CD8-positive, alpha-beta memory T cell (primary cell): ENCODE measurements at places on chromosomes 1 and 21.

DNA sequence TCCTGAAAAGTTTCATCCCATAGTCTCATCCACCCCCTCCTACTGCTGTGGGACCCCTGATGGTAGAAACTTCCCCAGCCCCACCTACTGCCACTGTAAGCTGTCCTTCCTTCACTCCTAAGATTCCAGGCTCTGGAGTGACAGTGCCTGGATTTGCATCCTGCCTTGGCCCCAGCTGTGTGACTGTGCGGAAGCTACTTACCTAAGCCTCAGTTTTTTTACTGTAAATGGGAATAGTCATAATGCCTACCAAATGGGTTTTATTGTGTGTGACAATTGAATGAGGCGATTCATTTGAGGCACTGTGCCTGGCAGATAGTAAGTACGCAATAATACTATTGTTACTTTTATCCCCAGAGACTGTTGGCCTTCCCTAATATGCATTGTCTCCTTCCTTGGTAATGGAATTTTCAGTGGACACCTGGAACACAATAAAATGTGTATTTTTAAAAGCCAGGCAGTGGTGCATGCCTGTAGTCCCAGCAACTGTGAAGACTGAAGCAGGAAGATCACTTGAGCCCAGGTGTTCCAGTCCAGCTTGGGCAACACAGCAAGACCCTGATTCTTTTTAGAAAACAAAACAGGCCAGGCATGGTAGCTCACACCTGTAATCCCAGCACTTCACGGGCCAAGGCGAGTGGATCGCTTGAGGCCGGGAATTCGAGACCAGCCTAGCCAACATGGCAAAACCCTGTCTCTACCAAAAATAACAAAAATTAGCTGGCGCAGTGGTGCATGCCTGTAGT is 55.0 kb upstream of the ZNF326 start:
- DNase-seq = no peak
- H3K27me3 ChIP-seq = no peaks in the 10 kb centered on the region
- H3K4me3 ChIP-seq = no peak overlapping the region
- no peaks in the 10 kb centered on the region for H3K4me1 ChIP-seq
- no peaks in the 10 kb centered on the region for H3K36me3 ChIP-seq
- no peak overlapping the region for H3K27ac ChIP-seq

DNA sequence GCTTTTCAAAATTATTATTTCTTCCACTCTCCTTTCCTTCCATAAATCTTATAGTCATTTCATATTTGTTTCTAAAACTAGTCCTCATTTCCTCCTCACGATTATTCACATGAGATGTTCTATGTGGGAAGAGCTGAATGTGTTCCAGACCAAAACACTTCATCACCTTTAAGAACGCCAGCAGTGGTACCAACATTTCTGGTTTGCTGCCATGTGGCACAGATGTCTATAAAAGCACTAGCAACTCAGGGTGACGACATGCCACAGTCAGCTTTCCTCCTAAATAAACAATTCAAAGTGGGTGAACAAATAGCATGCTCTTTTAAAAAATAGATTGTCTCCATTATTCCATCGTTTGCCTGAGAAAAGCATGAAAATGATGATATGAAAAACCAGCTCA is 1217.8 kb upstream of the ADGRL2 start:
- no peaks in the 10 kb centered on the region for H3K27me3 ChIP-seq
- no peaks in the 10 kb centered on the region for H3K36me3 ChIP-seq
- no peak for DNase-seq

DNA sequence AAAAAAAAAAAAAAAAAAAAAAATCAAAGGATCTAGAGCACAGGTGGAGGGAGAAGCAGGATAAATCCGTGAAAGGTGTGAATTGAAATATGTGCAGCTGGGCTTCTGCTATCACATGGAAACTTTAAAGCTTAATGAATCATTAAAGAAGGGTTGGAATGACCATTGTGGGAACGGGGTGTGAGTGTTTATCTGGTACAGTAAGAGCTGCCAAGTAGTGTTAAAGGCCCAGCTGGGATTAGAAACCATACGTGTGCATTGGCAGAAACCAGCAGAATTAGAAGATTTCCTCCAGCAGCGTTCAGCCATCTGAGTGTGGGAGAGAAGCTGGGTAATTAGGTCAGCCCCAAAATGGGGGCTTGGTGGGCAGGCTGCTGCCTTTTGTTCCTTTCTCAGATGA is 13.5 kb downstream of the FALEC start:
- no peak overlapping the region for H3K27ac ChIP-seq
- no peaks in the 10 kb centered on the region for H3K4me1 ChIP-seq
- H3K27me3 ChIP-seq = no peaks in the 10 kb centered on the region
- H3K4me3 ChIP-seq = no peak overlapping the region
- no peak for DNase-seq

- H3K27me3 ChIP-seq = no peaks in the 10 kb centered on the region
- DNase-seq = no peak
- H3K27ac ChIP-seq = no peak overlapping the region
- no peak overlapping the region for H3K4me3 ChIP-seq
Observed at GRCh38 chr1:235567812-235568503, 63.7 kb upstream of the B3GALNT2 start.

GRCh38 chr1:16120407-16120806 is 35.5 kb downstream of the EPHA2 start:
- H3K27me3 ChIP-seq = no peaks in the 10 kb centered on the region
- H3K36me3 ChIP-seq = no peaks in the 10 kb centered on the region
- no peak for DNase-seq
- no peak overlapping the region for H3K27ac ChIP-seq
- no peak overlapping the region for H3K4me3 ChIP-seq

GRCh38 chr1:70754701-70755100 is 292.9 kb downstream of the PTGER3 start:
- no peak for DNase-seq
- H3K27ac ChIP-seq = no peak overlapping the region
- no peaks in the 10 kb centered on the region for H3K4me1 ChIP-seq
- H3K27me3 ChIP-seq = no peaks in the 10 kb centered on the region
- no peak overlapping the region for H3K4me3 ChIP-seq
- H3K36me3 ChIP-seq = no peaks in the 10 kb centered on the region

DNA sequence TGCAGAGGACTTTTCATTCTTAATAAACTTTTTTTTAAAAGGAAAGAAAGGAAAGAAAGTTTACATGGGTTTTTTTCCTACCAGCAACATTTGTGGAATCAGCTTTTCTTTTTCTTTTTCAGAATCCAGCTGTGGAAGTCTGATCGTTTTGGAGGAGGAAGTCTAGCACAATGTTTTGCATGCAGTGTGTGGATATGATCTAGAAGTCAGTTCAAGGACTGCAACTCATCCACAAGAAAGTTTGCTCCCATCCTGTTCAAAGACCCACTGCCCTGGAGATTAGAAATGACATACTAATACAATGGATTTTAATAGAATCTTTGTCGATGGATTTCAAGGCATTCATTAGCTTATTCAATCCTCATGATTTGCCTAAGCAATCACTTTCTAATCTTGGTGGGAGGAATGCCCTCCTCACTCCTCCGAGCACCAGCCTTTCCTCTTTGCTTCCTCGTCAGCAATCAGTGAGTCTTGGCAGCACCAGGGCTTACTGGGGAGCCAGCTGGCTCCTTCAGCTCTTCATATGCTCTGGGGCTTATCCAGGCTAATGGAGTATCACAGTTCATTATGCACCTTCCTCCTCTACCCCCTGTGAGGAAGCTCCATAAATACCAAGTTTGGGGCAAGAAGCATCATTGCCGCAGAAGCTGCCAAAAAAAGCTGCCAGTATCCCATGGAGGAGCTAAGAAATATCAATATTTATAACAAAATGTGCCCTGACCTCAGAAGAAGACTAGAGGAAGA is 392.3 kb upstream of the PKN2 start:
- no peak overlapping the region for H3K27ac ChIP-seq
- H3K36me3 ChIP-seq = no peaks in the 10 kb centered on the region
- H3K4me1 ChIP-seq = no peaks in the 10 kb centered on the region
- H3K4me3 ChIP-seq = no peak overlapping the region
- no peak for DNase-seq

GRCh38 chr1:159929155-159930051 is 4.1 kb upstream of the TAGLN2 start:
- H3K27ac ChIP-seq = no peak overlapping the region
- DNase-seq = no peak
- H3K27me3 ChIP-seq = no peaks in the 10 kb centered on the region
- H3K4me3 ChIP-seq = no peak overlapping the region
